GM12878 (cell line): ENCODE measurements at places on chromosomes 12 and 14.

DNA sequence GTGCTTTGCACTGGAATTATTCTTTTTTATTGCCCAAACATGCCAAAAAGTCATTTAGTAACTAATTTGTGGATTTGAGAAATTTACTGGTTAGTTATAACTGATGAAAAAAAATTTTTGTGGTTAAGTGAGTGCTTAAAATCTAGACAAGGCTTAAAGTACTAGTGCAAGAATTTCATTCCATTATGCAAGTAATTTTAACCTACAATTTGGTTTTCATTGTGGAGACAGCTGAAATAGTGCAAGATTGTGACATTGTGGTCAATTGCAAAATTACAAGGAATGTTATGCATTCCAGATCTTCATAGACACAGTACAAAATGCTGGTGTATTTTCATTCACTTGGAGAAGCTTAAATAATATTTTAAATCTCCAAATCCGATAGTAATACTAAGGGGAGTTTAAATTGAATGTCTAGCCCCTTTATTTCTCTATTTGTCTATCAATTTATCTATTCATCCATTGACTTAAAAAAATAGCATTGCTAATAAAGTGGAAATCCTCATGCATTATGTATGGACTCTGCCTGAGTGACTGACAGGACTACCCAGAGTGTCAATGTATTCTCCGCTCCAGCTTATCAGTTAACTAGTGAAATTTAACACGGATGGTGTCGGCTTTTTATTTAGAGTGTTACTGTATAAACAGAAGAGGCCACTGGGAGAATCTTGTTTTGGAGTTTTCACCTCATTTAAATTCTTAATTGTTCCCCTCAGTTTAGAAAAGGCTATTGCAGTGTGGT, 125.9 kb downstream of the ALX1 start:
- no peak overlapping the region for H3K4me3 ChIP-seq
- H3K27me3 ChIP-seq = no peaks in the 10 kb centered on the region
- H3K4me1 ChIP-seq = no peaks in the 10 kb centered on the region
- no peak overlapping the region for H3K27ac ChIP-seq

- no peak for DNase-seq
- H3K4me3 ChIP-seq = no peak overlapping the region
- peaks cover 8% of the 10 kb centered on the region for H3K36me3 ChIP-seq
- H3K4me1 ChIP-seq = peaks cover 4% of the 10 kb centered on the region
- no peak overlapping the region for H3K27ac ChIP-seq
These were observed 27.3 kb downstream of the PPTC7 start for GRCh38 chr12:110555577-110556406.

- H3K36me3 ChIP-seq = no peaks in the 10 kb centered on the region
- H3K27ac ChIP-seq = no peak overlapping the region
- H3K27me3 ChIP-seq = no peaks in the 10 kb centered on the region
These were observed 9.7 kb downstream of the MYH6 start for GRCh38 chr14:23398348-23398747.

DNA sequence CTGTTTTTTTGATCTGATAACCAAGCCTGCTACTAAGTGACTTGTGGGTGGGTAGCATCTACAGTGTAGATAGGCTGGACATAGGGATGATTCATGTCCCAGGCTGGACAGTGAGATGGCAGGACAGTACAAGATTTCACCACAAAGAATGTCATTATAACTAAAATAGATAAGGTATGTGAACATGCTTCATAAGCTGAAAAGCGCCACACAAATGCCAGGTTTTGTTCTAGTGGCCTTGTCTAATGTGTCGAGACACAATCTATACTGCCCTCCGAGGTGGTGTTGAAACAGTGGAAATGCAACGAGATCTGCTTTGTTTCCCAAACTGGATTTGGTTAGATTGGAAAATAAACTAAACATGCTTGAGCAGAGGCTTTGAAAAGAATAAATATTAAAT, 4.4 kb downstream of the LGALS3 start:
- no peak overlapping the region for H3K4me3 ChIP-seq
- H3K36me3 ChIP-seq = peaks cover 3% of the 10 kb centered on the region
- no peak overlapping the region for H3K27ac ChIP-seq
- DNase-seq = no peak
- H3K4me1 ChIP-seq = no peaks in the 10 kb centered on the region; the same call in 1 of the 2 replicates
- H3K27me3 ChIP-seq = no peaks in the 10 kb centered on the region

GRCh38 chr14:74346341-74346740, 1.9 kb upstream of the VRTN start:
- H3K27ac ChIP-seq = no peak overlapping the region
- no peaks in the 10 kb centered on the region for H3K36me3 ChIP-seq
- H3K4me1 ChIP-seq = no peaks in the 10 kb centered on the region
- no peak overlapping the region for H3K4me3 ChIP-seq
- H3K27me3 ChIP-seq = no peaks in the 10 kb centered on the region
- no peak for DNase-seq

DNA sequence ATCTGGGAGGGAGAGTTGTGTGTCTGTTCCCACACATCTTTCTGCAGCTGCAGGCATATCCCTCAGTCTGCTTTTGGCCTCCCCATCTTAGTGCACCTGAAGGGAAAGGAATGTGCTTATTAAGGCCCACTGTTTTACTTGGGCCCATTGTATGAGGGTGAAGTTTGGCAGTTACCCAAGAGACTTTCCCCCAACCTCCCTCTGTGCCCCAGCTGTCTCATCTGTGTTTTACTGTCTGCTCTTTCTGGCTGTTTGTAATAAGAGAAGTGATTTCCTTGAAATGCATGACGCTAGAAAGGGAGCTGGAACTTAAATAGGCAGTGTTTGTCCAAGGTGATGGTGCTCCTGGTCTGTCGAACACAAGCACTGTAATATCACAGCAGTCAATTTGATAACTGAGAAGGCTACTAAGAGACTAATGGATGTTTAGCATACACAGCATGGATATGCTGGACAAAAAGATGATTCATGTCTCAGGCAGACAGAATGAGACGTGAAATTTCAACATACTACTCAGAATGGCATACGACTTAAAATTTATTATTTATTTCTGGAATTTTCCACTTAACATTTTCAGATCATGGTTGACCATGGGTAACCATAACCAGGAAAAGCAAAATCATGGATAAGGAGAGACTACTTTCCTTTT, 43.6 kb downstream of the FSCB start:
- no peak overlapping the region for H3K27ac ChIP-seq
- no peaks in the 10 kb centered on the region for H3K27me3 ChIP-seq
- H3K36me3 ChIP-seq = no peaks in the 10 kb centered on the region

DNA sequence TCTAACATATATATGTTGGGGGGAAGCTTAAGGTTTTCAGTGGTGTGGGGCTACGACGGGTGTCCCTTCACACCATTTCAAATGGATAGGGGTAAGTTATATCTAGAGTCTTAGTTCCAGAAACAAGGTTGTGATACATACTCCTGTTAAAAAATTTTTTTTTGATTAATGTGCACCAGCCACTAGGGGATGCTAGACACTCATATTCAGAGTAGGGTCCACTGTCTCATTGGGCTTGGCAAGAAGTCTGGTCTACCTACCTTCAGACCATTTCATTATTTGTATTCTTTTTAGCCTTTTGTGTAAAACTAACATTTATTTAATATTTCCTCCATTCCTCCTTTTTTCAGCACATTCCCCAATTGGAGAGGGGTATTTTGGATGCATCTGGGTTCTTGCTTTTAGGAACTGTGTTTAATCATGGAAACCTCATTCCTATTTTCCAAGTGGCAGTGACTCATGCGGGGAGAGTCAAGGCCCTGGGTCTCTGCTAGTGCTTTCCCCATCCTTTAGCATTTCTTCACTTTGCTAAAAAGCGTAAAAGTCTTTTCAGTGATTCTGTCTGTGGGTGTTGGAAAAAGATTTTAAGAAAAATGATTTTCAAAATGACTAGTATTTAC, 33.4 kb downstream of the ANO4 start:
- no peak for DNase-seq
- no peaks in the 10 kb centered on the region for H3K36me3 ChIP-seq
- H3K4me3 ChIP-seq = no peak overlapping the region

DNA sequence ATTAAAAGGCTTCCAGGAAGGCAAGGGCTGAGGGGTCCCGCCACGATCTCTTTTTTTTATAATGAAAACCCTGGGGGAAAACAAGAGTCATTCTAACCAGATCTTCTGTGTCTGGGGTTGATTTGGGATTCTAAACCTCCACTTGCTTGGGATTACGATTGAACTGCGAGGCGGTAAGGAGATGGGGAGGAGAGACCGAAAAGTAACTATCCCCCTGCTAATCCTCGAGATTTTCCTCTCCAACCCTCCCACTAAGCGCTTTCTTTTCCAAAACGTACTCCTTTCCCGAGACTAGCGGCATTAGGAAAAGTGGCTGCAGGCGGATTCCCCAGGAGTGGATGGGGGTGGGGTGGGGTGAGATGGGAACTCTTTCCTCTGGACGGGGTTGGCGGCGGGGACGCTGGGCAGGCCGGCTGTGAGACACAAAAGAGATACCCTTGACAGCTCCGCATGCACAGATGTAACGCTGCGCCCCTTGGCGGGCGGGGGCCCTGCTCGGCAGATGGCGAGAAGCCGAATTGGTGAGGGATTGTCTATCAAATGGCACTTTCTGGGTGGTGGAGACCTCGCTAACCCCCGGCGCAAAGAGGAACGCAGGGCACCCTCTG, 830 bp upstream of the SRRM4 start:
- no peak for DNase-seq
- H3K36me3 ChIP-seq = no peaks in the 10 kb centered on the region
- no peaks in the 10 kb centered on the region for H3K4me1 ChIP-seq
- no peak overlapping the region for H3K27ac ChIP-seq
- H3K4me3 ChIP-seq = no peak overlapping the region

DNA sequence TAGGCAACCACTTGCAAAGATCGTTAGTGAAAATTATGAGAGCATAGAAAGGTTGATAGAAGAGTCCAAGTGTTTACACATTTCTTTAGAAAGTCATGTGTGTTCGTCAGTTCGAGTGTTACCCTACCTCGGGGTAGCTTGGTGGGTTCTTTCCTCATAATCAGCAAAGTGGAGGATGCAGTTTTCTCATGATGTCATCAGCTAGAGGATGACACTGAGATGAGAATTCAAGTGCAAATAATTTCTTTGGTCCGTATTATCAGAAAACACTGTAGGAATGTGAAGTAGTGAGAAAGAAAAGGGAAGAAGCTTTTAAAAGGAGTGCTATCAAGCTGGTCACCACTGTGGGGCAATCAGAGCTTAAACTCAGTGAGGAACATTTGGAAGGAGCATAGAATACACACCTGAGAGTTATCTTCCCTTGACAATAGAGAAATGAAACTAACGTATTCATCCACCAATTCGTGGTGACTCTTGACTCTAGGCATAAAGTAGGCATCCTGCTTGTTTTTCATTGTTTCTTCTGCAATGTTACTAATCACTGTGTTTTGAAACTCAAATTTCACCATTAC, 1340.9 kb upstream of the TMEM132C start:
- no peaks in the 10 kb centered on the region for H3K4me1 ChIP-seq
- peak; percentile 16 for DNase-seq
- no peaks in the 10 kb centered on the region for H3K27me3 ChIP-seq
- H3K27ac ChIP-seq = no peak overlapping the region

GRCh38 chr12:4809013-4809448, 88.8 kb downstream of the GALNT8 start:
- peaks cover 11% of the 10 kb centered on the region for H3K4me1 ChIP-seq

- no peaks in the 10 kb centered on the region; the same call in 1 of the 2 replicates for H3K27me3 ChIP-seq
- no peak for DNase-seq
- H3K27ac ChIP-seq = no peak overlapping the region
- no peak overlapping the region for H3K4me3 ChIP-seq
These were observed 108.6 kb upstream of the DYRK2 start for GRCh38 chr12:67539946-67540345.

- H3K27me3 ChIP-seq = no peaks in the 10 kb centered on the region
- H3K36me3 ChIP-seq = peaks cover 27% of the 10 kb centered on the region
- H3K4me3 ChIP-seq = peak overlapping the region; percentile 45; the same call in 1 of the 2 replicates
- H3K4me1 ChIP-seq = peaks cover 11% of the 10 kb centered on the region
These were observed 5.3 kb downstream of the BATF start for GRCh38 chr14:75527449-75528163.

DNA sequence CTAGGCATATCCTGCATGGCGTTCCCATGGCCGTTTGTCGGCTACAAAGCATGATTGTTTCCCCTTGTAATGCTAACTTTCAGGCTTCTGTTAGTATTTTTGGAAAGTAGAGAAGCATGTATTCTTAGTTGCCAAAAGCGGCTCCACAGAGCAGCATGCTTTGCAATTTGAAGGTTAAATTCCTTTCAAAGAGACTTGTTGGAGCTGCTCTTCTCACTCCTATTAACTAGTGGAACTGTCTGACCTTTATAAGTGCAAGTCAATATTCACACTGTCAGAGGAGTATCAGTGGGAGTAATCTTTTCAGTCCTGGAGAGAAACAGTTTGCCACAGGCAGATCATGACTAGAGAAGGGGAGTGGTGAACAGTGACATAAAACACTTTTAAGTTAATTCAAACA, 656.1 kb upstream of the NOVA1 start:
- no peaks in the 10 kb centered on the region for H3K27me3 ChIP-seq
- H3K27ac ChIP-seq = no peak overlapping the region
- no peak for DNase-seq
- H3K4me3 ChIP-seq = no peak overlapping the region

GRCh38 chr14:88554457-88555286, at the start of gene PTPN21:
TSS of gene PTPN21 (minus strand) at chr14:88555007. CDS start at chr14:88550417, 4,590 bp downstream.
- no peak within 1 kb of the TSS for H3K27ac ChIP-seq
- no peaks in the 10 kb centered on the region for H3K4me1 ChIP-seq
- peaks cover 6% of the 10 kb centered on the region for H3K27me3 ChIP-seq
- no peak for DNase-seq
- H3K4me3 ChIP-seq = peak within 1 kb of the TSS; percentile 67
- H3K36me3 ChIP-seq = no peaks in the 10 kb centered on the region

DNA sequence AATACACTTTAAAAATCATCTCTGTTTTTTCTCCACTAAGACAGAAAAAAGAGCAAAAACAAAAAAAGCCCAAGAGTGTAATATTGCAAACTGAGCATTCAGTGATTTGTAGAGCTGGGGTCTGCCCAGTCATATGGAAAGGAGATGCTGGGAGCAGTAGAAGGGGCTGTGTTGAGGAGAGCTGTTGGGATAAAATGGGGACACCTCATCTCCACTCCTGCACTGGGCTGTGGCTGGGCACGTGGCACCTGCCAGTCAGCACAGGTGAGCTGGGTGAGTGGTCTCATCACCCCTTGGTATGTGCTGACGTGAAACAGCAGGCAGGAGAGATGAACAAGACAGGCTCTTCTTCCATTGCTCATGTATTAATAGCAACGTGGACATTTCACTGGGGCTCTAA, 217.4 kb downstream of the C12orf42 start:
- H3K4me3 ChIP-seq = 0 out of 2 replicates have a peak overlapping the region, but pooled peaks have one; percentile 10
- H3K27me3 ChIP-seq = no peaks in the 10 kb centered on the region
- DNase-seq = no peak
- H3K27ac ChIP-seq = no peak overlapping the region

GRCh38 chr14:20460458-20461224, 593 bp downstream of the PIP4P1 start:
- H3K27me3 ChIP-seq = no peaks in the 10 kb centered on the region
- peaks cover 6% of the 10 kb centered on the region for H3K4me1 ChIP-seq
- peaks cover 27% of the 10 kb centered on the region for H3K36me3 ChIP-seq
- DNase-seq = peak; percentile 27

DNA sequence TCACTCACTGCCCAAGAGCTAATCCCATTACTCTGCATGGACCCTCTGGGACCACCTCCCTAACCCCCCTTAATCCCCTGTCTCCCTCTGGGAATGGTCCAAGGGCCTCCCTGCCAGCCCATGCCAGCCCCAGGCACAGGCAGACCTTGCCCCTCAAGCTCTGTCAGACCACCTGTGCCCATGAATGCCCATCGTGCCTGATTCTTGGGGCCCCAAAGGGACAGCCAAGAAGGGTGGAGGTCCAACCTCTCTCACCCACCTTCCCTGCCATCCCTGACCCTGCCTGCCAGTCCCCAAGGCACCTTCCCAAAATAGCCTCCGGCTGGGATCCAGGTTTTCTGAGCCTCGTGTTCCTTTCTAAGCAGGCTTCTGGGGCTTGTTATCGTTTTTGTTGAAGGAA, 20.8 kb upstream of the VSX2 start:
- no peaks in the 10 kb centered on the region for H3K36me3 ChIP-seq
- H3K4me3 ChIP-seq = no peak overlapping the region
- no peaks in the 10 kb centered on the region for H3K4me1 ChIP-seq
